H4 (cell line): ENCODE measurements at places on chromosomes 11 and 22.

DNA sequence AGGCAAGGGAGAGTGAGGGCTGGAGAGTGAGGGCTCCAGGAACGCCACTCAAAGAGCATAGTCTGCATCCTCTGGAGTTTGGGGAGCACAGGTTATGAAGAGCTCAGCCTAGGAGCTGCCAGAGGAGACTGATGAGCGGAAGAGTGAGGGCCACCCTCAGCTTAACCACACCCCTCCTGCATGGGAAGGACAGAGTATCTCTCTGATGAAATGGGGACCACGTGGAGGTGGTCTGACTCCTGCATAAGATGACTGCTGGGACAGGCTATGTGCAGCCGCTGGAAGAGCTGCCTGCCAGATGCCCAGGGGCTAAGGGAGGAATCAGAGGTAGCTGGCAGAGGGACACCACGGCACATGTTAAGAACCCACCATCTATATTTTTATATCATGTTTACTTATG is 162.9 kb upstream of the POU2AF2 start:
- DNase-seq: no peak

GRCh38 chr11:10657308-10658271 is 36.0 kb downstream of the IRAG1 start:
- peak; percentile 38 for DNase-seq

GRCh38 chr22:47587861-47588577 is 825.6 kb downstream of the TBC1D22A start:
- no peak for DNase-seq

- no peak for DNase-seq
These were observed 2.0 kb upstream of the RELT start for GRCh38 chr11:73374151-73374550.

- no peak for DNase-seq
These were observed 532 bp downstream of the BET1L start for GRCh38 chr11:206526-207207.

DNA sequence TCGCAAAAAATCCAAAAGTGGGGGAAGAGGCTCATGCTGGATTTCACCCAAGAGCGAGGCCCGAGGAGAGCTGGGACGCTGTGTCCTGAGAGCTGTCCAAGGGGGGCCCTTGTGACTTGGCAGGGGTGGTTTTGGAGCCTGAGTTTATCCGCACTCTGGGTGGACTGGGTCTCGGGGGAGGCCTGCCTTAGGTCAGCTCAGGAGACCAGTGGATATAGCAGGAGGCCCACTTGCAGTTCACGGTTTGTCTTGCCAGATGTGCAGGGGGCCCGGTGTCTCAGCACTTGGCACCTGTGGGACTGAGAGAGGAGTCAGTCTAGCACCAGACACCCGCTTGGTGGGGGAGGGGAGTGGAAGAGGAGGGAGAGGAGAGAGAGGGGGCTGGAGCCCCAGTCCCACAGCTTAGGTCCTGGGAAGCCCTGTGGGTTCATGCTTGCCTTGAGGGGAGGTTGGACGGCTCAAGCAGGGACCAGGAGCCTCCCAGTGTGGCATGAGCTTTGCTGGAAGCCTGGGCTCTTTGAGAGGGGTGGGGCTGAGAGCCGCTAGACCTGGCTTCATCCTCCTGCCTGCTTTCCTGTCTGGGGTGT is 33.4 kb downstream of the PARVB start:
- no peak for DNase-seq

DNA sequence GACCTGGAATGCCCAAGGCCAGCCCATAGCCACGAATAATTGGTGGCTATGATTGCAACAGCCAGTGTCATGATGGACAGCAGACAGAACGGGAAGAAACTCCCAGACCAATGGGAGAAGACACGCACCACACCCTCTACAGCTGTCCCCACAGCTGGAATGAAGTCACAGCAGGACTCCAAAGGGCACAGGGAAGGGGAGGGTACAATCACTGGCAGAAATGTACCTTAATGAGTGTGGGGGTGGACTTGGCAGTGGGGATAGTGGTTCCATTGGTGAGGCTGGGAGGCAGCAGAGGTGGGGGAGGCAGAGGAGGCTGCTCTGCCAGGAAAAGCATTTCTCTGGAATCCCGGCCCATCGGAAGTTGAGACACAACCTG is 52.9 kb downstream of the SGSM3 start:
- DNase-seq: no peak

GRCh38 chr11:119432484-119433357 is 9.7 kb upstream of the THY1 start:
- peak; percentile 37 for DNase-seq

GRCh38 chr11:111765320-111765983 is 737 bp downstream of the PPP2R1B start:
- no peak for DNase-seq

GRCh38 chr11:119885067-119885466 is 156.1 kb upstream of the NECTIN1 start:
- no peak for DNase-seq

GRCh38 chr11:111101881-111102280 is 143.6 kb upstream of the POU2AF2 start:
- DNase-seq: no peak

DNA sequence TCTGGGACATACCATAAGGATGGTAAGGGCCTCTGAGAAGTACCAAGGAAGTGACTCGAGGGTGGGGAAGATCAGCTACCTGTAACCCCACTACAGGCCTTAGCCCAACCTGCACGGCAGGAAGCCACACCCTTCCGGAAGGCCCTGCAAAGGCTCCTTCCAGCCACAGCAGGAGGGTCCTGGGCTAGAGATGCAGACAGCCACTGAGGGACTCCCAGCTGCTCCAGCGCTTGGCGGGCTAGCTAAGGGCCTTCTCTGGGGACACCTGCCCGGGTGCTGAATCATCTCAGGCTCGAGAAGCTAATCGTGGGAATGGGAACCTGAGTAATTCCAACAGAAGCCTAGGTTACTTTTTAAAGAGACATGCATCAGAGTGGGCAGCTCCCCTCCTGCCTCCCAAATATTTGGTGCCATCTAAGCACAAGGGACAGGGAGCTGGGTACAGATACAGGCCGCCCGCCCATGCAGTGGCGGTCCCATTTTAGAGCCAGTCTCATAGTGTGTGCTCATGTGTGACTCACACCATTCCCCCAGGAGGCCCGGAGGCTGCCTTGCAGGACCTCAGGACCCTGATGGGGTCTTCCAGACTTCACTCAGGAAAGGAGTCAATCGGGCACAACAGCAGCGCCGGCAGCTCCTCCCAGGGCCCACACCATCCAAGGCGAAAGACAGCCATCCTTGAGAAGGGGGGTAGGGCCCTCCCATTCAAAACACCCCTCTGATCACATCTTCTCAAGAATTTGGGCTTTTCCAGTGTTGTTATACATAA is 8.0 kb downstream of the MYH9 start:
- no peak for DNase-seq

- DNase-seq: peak; percentile 91
These were observed 33.3 kb downstream of the MARK2 start for GRCh38 chr11:63871962-63872799.

- DNase-seq: no peak
These were observed 12.7 kb downstream of the MRPL23 start for GRCh38 chr11:1959786-1960185.

GRCh38 chr11:108221911-108222573 is 396 bp downstream of the NPAT start:
- no peak for DNase-seq

DNA sequence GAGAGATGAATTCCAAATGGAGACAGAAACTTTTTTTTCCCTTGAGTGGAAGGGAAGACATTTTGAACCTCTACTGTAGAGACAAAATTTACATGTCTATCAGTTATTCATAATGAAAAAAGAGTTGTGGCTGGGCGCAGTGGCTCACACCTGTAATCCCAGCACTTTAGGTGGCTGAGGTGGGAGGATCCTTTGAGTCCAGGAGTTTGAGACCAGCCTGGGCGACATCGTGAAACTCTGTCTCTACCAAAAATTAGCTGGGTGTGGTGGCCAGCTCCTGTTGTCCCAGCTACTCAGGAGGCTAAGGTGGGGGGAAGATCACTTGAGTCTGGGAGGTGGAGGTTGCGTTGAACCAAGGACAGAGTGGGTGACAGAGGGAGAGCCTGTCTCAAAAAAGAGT is 4.1 kb downstream of the EED start:
- DNase-seq: no peak

- DNase-seq: peak; percentile 47
These were observed 1517.5 kb upstream of the TENM4 start for GRCh38 chr11:80958361-80958760.

DNA sequence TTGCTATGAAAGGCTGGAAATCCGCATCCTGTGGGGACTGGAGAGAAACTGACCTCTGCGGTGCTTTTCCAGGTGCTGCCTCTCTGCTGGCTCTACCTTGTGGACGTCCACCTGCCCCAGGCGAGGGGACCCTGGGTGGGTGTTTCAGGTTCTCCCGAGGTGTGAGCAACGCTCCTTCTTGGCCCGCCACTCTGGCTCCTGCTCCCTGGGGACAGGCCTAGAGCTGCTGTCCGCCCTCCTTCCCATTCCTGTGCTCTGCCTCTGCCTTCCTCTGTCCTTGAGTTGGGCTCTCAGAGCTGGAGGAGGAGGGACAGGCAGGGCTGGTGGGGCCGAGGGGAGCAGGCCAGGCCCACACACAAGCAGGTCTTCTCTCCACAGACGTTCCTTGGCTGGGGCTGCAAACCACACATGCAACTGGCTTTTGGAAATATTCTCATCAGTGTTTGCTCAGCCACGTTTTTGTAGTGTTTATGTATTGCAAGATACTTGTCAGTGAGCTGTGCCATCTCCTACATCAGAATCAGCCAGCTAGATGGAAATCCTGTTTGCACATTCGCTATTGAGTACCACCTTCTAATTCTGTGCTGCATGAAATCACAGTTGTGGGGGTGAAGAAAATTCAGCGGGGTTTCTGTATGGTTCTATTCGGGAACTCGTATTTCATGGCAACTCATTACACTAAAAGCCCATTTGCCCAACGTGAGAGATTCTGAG is 1115.0 kb downstream of the BRD1 start:
- no peak for DNase-seq

GRCh38 chr11:12144330-12145174 is 34.2 kb downstream of the MICAL2 start:
- DNase-seq: no peak

GRCh38 chr11:76279646-76280045 is 73.3 kb upstream of the WNT11 start:
- no peak for DNase-seq
